Trophoblast cell (in vitro differentiated cells and primary cell): ENCODE measurements at places on chromosomes 2 and 18.

DNA sequence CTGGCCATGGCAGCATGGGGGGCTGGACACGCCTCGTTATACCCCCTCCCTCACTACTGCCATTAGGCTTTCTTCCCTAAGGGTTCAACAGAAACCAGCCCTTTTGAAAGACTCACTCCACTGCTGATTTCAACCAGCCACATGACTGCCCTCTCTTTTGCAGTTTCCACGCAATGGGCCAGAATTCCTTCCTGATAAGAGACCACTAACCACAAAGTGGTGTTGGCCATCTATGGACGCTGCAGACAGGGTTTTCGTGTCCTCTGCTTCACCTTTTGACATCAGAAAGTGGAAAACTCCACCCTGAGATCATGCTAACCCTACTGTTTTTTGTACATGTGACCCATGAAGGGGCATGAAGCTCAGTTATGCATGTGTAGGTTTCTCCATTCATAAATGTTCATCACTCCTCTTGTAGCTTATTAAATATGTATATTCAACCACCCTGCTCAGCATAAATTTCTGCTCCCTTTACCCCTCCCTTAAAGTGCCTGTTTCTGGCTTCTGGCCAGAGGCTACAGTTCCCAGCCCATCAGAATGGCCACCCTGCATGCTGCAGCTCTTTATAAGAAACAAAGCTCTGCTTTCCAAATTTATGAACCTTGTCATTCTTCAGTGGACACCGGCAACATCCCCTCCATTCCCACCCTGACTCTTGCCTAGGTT lies 106.6 kb upstream of the MSH6 start:
- no peak for DNase-seq

DNA sequence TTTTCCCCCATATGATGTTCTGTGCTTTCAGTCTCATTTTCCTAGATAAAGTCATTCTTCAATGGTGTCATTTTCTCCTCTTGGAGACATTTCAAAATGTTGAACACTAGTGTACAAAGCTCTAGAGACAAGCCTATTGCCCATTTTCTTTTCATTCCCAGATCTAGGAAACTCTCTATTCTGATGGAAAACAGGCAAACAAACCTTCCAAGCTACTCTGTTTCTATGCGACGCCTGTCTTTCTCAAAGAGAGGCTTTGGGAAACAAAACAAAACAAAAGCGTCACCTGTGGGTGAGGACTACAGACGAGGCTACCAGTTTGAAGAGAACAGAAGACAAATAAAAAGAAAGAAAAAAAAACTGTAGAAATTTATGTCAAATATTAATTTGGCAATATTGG lies 311.0 kb downstream of the CBLN2 start:
- no peak for DNase-seq

DNA sequence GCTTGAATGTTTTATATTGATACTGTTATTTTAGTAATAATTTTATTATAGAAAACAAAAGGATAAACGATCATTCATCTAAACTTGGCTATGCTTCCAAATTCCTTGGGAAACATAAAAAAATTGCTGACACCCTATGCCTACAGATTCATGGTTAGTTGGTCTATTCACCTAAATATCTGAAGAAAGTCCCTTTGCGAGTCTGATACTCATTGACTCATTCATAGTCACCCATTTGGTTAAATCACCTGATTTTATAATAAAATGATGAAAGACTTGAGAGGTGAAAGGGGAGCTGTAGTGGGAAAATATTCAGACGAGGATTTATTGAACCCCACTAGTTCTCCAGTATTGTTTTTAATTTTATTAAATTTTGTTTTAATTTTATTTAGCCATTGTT lies 112.0 kb downstream of the PTPN4 start:
- DNase-seq, result no peak

DNA sequence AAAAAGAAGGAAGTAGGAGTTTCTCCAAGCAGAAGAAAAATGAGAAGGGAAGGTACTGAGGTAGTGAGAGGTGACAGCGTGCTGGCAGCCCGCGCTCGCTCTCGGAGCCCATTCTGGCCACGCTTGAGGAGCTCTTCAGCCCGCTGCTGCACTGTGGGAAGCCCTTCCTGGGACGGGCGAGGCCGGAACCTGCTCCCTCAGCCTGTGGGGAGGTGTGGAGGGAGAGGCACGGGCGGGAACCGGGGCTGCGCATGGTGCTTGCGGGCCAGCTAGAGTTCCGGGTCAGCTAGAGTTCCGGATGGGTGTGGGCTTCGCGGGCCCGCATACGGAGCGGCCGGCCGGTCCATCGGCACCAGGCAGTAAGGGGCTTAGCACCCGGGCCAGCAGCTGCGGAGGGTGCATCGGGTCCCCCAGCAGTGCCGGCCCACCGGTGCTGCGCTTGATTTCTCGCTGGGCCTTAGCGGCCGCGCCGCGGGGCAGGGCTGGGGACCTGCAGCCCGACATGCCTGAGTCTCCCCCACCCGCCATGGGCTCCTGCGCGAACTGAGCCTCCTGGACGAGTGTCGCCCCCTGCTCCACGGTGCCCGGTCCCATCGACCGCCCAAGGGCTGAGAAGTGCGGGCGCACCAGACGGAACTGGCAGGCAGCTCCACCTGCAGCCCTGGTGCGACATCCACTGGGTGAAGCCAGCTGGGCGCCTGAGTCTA lies 11.1 kb upstream of the CYS1 start:
- no peak for DNase-seq

GRCh38 chr2:172408143-172408766 lies 19.1 kb upstream of the ITGA6 start:
- DNase-seq, result no peak

GRCh38 chr2:46487667-46488335 lies 8.4 kb downstream of the TMEM247 start:
- no peak for DNase-seq

DNA sequence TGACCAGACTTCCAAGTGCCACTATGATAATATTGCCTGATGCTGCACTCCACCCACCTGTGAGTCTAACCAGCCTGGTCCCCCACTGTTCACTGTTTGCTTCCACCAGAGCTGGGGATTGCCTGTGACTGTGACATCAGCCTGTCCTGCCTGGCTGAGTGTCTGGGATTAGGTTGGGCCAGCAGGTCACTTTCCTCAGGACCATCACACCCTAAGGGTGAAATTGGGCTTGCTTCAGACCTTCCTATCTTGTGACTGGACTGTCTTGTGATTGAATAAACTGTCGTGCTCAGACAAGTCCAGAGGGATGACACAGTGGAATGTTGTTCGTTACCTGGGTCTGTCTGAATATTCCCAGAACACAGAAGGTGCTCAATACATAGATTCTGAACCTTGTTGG lies 87.4 kb upstream of the HK2 start:
- DNase-seq, result peak; percentile 85

DNA sequence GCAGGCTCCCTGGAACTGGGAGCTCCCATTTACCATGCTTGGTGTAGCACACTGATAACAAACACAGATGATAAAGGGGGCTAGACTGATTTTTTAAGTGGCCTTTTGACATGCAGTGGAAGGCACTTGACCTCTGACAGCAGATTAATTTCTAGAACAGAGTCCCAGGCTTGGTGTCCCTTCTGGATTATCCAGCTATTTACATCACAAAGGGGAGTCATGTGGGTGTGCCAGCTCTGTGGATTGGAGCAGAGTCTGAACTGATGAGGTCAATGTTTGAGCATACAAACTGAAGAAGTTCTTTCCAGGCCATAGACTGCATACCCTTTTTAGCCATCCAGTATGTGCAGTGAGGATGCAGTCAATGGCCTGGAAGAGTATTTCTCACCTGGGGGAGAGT lies 31.5 kb upstream of the SIX2 start:
- no peak for DNase-seq

DNA sequence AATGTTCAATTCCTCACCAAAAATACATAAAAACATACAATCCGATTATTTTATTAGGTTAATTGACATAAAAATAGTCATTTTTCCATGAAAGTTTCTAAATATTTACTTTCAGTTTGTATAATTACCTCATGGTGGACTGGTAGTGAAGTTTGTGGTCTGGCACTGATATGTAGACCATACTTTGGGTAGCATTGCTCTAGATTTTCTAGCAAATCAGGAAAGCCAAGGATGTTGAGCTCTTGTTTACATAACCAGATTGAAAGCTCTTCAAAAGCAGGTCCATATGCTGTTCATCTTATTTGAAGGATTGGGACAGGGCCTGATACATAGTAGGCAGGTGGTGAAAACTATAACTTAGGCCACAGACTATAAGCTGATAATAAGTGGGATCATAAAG lies 61.8 kb downstream of the COMMD1 start:
- no peak for DNase-seq

DNA sequence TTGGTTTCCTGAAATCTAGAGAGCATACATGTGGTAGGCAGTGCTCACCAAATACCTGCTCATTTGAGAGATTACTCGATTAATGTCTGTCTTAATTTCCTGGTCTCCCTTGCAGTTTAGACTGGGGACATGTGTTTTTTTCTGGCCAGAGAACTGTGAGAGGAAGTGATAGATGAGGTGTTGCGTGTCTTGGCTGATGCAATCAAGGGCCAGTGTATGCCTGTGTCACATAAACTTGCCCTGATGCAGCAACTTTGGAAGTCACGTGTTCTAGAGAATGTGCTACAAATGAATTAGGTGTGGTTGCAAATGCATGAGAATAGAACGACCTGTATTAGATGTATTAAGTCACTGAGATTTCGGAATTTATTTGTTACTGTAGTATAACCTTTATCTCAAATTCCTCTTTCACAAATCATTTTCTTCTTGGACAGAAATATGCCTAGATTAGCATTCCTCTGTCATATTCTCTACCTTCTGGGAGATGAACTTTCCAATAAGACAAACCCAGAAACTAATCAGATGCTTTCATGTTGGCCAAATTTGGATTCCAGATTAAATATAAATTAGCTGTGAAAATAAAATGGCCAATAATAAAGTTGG lies 9.9 kb upstream of the IL1A start:
- DNase-seq, result peak; percentile 97

- DNase-seq, result no peak
These were observed 58.7 kb downstream of the SLC40A1 start for GRCh38 chr2:189521699-189522434.
